ENCODE measurements at places on chromosomes 2 and 18.

DNA sequence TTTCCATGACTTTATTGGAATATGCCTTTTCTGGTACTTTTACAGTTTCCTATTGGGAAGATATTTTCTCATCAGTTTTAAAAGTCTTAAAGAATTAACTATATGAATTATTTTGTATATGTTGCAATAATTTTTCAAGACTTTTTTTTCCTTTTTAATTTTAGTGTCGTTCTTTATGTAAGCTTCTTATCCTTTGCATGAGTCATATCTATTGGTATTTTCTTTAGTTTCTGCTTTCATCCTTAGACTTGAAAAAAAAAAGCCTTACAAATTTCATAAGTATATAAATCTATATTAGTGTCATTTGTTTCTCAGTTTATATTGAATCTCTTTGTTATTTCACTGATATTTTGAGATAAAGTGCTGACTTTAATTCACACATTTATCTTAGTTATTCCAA is 94.9 kb downstream of the DSEL start:
- DNase-seq: no peak

DNA sequence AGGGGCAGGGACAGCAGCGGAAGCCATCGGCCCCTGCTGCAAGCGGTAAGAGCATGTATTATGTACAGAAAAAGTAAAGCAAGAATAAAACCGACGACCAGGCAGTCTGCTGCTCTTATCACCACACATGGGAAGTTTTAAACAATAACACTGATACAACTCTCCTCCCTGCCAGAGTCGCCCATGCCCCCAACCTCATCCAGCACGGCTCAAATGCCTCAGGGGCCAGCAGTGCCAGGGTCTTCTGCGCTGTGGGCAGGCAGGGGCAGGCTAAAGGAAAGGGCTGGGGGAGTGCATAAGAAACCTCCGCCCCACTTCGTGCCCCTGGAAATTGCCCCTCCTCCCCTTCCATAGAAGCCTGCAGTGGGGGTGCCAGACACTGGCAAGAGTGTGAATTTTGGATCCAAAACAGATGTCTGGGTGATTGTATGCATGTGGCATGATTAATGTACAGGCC is 10.1 kb downstream of the TEX51 start:
- DNase-seq: no peak

GRCh38 chr2:223896833-223897311 is 48.3 kb downstream of the WDFY1 start:
- peak; percentile 37 for DNase-seq

GRCh38 chr18:12857215-12857905 is 26.7 kb downstream of the PTPN2 start:
- no peak for DNase-seq

DNA sequence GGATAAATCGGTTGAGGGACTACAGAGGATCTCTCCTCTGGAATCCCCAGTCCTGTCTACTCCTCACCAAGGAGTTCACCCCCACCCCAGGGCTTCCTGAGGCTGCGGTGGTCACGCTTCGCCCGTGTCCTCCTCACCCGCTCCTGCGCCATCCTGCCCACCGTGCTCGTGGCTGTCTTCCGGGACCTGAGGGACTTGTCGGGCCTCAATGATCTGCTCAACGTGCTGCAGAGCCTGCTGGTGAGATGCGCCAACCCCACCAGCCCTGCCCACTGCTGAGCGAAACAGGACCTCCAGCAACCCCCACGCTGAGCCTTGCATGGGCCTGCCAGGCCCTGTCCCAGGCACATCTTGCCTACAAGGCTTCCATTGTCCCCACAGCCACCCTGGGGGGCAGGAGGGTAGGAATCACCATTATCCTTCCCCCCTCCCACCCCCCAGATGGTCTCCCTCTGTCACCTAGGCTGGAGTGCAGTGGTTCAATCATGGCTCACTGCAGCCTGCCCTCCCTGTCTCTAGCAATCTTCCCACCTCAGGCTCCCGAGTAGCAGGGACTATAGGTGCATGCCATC is 6.7 kb upstream of the CTDSP1 start:
- DNase-seq: no peak

- DNase-seq: no peak
Measured at GRCh38 chr18:2448565-2449151, 122.6 kb downstream of the METTL4 start.

DNA sequence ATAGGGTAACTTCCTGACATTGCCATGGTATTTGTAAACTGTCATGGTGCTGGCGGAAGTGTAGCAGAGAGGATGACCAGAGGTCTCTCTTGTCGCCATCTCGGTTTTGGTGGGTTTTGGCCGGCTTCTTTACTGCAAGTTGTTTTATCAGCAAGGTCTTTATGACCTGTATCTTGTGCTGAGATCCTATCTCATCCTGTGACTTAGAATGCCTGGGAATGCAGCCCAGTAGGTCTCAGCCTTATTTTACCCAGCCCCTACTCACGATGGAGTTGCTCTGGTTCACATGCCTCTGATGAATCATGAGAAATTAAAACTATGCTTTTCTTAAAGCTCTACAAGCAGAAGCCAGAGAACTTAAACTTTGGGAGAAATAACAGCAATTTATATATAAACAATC is 12.7 kb upstream of the NFU1 start:
- DNase-seq: no peak

DNA sequence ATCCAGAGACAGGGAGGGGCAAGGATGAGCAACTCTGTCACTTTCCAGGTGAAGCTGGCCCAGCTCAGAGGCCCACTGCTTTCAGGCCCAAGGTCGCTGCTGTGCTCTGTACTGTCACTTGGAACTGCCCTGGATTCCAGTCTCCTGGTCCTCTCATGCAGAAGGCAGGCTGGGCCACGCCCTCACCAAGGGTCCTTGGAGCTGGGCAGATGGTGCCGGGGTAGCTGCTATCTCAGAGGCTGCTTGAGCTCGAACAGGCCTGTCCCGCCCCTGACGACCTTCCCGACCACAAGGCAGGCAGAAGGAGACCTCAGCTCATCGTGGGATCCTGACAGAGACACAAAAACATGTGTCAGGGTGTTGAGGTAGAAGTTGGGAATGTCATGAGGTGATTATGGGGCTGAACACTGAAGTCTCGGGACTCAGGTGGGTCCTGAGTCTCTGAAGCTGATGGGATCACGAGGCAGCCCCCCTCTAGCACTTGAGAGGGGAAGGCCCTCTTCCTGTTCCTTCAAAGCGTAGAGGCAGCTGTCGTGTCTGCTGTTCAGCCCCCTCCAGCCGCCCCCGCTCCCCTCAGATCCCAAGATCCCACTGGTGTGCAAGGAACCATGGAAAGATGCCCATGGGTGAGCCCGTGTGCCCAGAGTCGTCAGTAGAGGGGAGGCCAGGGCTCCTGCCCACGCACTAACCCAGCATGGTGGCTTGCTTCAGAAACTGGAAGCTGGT is 78.3 kb downstream of the POLR1A start:
- no peak for DNase-seq

- no peak for DNase-seq
Measured at GRCh38 chr2:101516349-101516748, 41.4 kb upstream of the RFX8 start.

DNA sequence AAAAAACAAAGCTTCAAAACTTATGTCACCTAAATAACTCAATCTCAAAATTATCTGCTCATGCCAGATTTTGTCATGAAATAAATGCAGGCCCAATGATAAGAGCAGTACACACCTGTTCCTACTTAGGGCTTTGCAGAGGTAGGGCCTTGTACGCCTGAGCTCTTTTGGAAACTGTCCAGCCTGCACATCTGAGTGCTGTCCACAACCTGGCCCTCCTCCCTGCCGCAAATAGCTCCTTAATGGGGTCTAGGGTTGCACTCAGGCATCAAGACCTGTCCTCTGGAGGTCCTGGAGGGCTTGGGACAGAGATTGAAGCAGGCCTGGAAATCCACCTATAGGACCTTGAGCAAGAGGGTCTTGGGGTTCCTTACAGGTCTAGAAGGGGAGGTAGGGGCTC is 115.4 kb upstream of the CCDC195 start:
- no peak for DNase-seq

GRCh38 chr2:98734823-98735260 is 3.9 kb upstream of the MGAT4A start:
- no peak for DNase-seq

DNA sequence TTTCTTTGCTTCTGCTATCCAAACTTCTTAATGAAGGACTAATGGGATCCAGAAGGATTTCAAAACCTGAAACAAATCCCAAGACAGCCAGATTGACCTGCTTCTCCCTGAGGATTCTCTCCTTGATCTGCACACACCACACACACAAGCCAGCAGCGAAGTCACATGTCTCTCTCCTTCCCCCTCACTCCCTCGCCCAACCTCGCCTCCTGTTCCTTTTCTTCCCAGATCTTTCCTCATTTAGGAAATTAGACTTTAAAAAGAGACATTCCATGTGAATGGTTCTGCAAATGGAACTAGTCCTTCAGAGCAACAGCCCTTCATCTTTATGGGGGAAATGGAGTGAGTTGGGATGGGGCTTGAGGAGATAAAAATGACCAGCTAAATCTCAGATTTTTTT is 639.1 kb upstream of the SETBP1 start:
- DNase-seq: no peak

DNA sequence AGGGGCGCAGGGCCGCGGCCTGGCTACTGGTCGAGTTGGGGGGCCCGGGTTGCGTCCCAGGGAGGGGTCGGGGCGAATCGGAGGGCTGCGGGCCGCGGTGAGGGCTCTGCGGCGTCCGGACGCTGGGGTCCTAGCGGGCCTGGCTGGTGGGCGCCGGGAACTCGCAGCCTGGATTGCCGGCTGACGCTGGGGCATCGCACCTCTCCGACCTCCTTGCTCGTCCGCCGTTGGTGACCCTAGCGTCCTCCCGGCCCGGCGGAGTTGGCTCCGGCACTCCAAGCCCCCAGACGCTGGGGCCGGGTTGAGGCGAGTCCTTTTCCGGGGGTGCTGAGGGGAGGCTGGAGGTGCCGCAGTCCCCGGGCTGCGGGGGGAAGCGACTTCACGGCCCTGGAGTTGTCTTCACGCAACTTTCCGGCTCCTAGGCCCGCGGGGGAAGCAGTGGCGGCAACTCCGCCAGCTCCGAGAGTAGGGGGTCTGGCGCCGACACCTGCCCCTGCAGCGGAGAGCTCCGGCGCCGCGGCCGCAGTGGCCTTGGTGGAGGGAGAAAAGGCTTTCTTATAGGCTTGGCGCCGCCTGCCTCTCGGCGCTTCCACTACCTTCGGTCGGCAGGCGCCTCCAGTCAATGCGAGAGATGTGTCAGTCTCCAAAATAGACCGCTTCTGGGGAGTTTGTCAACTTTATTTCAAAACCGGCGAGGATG is 70.3 kb downstream of the HAUS1 start:
- peak; percentile 63 for DNase-seq

- DNase-seq: no peak
Measured at GRCh38 chr18:24846138-24846537, 385.7 kb downstream of the HRH4 start.

GRCh38 chr2:8224347-8225190 is 457.3 kb upstream of the ID2 start:
- DNase-seq: no peak

- no peak for DNase-seq
Measured at GRCh38 chr2:191311627-191312026, 66.4 kb downstream of the MYO1B start.

DNA sequence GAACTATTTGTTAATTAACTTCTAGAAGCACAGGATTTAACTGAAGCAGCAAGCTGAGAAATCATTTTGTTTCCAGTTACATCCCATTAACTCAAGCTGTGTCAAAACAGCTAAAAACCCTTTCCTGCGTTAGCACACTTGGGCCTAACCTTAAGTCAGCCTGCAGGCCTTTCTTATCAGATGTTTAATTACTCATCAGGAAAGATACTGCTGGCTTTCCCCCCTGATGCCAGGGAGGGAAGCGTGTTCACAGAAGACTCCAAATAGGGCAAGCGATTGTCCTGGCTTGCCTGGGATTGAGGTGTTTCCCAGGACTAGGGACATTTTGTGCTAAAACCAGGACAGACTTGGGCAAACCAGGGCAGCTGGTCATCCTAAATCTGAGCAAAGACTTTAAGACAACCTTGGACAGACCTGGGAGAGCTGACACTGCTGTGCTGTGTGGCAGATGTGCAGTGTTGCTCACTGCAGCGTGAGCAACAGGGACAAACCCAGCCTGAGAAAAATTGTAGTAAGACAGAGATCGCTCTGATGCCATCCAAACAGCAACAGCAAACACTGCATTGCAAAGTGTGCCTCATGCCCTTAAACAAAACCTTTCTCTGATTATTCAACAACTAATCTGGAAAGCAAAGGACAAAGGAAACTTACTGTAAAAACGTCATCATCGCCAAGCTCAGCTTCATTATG is 100.9 kb downstream of the SPRED2 start:
- no peak for DNase-seq
